ENCODE measurements at places on chromosomes 1 and 21.

DNA sequence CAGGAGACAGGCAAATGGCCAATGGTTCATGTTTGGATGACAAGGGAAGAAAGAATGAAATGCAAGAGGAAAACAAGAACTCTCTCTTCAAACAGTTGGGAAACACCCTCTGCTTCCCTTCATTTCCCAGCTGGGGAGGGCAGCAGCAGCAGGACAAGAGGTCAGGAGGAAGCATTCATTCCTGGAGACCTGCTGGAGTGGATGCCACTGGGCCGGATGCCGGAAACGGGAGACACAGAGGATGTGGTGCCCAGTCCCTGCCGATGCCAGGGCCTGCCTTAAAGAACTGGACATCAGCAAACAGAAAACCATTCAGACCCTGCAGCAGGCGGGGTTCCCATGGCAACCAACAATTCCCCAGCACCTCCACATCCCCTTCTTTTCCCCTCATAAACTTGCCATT is 102.3 kb upstream of the ZNF648 start:
- no peak for DNase-seq

DNA sequence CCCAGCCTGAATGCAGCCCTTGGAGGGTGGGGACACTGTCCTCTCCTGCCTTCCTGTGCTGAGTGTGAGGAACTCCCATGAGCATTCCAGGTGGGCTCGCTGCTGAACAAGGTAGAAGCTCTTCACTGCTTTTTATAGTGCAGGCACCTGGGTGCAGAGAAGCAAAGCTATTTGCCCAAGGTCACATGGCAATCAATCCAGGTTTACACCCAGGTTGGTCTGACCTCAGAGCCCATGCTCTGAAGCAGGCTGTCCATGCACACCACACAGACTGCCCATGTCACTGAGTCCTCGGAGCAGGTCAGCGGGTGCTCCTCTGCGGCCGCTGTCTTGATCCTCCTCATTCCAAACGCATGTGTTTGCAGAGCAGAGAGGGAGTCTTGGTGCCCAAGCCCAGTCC is 323.4 kb upstream of the VAMP3 start:
- DNase-seq = no peak

- DNase-seq = no peak
Observed at GRCh38 chr1:112544011-112544688, 35.4 kb downstream of the WNT2B start.

DNA sequence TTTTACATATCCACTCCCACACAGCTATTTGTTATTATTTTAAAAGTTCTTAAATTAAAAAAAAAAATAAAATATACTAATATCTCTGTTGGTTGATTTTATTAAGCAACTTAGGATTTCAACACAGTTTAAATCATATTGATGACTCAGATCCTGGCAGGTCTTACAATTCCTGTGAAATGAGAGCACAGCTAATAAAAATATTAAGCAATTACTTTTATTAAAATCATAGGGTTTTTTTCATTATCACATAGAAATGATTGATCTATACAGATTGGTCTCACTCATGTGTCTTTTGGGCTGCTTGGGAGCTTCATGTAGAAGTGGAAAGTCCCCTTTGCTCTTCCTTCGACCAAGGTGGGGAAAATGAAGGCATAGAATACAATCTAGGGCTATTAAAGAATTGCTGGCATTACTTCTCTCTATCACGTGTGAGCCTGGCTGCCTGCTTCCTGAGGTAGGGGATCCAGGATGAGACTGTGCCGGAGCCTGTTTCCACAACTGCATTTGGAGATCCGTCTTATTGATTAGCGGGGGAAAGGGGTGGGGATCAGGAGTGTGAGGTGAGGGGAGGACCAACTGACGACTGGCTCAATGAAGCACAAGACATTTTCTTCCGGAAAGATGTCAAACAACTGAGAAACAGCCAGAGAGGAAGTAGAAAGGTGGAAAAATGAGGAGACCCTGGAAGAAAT is 858.0 kb downstream of the USP25 start:
- no peak for DNase-seq

- DNase-seq = no peak
Observed at GRCh38 chr1:96520579-96520947, 201.0 kb upstream of the PTBP2 start.

DNA sequence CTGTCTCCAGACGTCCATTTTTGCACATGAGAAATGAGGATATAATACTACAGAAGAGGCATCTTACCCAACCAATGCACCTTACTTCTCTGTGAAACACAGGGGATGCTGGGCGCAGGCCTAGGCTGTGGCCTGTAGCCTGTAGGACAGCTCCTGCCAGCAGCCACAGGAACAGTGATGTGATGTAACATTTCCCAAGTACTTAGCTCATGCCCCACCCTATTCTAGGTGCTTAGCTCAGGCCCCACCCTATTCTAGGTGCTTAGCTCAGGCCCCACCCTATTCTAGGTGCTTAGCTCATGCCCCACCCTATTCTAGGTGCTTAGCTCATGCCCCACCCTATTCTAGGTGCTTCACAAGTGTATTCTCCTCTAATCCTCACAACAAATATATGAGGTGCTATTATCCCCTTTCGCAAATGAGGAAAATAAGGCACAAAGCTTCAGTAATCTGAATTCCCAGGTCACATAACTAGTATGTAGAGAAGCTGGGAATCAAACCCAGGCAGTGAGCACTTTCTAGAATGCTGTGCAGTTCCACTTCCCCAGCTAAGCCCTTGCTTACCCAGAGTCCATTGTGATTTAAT is 4.6 kb upstream of the NAXE start:
- no peak for DNase-seq

DNA sequence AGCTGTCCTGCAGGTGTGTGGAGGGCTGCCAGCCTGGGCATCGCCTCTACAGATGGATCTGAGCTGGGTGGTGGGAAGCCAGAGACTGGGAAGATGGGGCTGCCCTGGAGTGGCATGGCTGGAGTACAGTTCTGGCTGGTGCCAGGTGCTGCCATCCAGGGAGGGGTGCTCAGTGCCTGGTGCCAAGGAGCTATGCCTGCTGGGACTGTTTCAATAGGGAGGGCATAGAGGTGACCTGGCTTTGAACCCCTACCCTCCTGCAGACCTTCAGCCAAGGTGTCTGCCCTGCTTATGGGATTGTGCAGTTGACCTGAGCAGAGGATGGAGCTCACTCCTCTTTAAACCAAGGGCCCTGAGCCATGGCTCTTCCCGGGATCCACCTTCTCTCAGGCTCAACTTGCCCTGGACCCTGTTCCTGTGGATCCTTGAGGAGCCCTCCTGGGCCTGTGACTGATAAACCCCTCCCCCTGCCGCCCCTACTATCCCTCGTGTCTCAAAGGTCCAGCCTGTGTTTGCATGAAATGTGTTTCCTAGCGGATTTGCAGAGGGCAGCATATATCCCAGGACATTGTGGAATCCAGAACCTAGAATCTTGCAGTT is 48.7 kb downstream of the PTPRU start:
- DNase-seq = no peak

DNA sequence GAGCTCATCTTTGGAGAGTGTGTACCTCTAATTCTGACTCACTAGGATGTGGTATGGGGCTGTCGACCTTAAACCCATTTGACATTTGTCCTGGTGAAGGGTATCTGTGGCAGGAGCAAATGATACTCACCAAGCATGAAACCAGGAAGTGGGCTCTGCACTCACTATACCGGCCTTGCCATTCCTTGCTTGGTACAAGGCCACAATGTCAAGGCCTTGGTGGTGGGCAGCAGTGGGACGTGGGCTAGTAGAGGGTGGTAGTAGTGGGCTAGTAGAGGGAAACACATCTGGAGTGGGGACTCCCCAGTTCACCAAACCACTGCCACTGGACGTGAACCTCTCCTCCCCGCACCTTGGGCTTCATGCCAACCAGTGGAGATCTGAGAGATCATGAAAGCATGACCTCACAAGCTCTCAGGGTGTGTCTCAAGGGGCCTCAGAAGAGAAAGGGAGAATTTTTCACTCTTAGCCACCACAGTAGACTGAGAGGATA is 11.5 kb downstream of the TNFSF4 start:
- DNase-seq = no peak

GRCh38 chr1:199338760-199339159 is 688.8 kb upstream of the NR5A2 start:
- no peak for DNase-seq

DNA sequence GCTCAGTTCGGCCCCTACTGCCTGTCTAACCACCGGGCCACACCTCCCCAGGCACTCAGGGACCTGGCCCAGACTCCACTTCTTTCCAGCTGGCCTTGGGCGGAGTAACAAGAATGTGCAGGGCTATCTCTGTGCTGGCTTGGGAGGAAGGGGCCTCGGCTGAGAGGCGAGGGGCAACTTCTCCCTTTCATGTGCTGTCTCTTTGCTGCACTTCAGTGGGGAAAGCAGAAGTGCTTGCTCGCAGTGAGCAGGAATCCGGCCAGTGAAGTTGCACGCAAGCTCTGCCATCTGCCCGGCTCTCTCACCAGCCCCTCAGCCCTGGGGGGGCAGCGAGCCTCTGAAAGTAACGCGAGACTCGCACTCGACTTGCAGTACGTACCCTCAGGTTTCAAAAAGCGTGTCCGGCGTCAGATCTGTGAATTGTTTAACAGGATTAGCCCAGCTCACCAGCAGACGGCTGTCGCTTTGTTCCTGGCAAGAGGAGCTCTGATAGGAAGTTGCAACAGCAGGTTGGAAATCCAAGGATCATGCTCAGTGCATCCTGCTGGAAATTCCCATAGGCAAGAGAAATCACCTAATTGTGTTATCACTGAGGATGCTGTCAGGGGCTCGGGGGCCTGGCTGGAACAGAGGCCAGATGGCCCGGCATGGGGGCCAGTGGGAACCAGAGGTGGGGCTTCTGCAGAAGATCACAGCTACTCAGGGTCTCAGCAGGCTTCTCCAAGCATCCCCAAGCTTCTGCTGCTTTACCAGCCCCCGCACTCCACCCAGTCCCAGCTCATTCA is 221.1 kb downstream of the NPHP4 start:
- no peak for DNase-seq

DNA sequence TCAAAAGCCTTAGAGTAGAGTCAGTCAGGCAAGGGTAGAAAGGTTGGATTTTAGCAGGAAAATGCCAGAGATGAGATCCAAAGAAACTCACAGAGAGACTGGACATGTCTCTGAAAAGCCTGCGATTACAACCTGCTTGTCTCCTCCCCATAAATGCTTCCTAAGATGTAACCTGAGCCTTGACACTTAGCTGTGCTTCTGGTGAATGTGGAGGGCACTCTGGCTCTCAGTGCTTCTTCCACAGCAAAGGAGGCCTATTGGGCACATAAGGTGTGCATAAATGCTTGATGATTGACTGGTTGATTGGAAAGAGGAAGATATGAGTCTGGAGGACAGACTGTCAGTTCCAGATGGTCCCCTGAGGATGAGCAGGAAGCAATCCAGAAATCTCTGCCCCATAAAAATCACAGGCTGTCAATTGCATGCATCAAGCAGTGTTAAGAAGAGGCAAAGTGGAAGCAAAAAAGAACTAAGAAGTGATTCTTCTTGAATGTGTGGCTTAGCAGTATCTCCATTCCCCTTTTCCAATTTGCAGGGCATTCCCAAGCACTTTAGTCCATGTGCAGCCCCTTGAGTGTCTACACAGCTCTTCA is 236.2 kb upstream of the RRP15 start:
- no peak for DNase-seq

DNA sequence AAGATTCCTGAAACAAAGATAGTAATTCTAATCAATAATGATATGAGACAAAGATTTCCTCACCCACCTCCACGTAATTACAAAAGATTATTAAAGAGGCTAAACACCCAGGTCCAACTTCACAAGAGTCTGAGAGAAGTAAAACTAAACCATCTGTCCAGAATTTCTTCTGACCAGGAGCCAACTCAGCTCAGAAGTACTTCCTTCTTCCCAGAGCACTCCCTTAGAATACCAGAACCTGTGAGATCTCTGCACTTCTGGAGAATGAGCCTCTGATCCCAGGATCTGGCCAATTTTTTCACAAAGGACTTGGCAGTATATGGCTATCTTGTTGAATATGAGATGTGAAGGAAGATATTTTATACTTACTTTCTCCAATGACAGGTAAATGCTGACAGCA is 120.6 kb upstream of the PALMD start:
- no peak for DNase-seq

DNA sequence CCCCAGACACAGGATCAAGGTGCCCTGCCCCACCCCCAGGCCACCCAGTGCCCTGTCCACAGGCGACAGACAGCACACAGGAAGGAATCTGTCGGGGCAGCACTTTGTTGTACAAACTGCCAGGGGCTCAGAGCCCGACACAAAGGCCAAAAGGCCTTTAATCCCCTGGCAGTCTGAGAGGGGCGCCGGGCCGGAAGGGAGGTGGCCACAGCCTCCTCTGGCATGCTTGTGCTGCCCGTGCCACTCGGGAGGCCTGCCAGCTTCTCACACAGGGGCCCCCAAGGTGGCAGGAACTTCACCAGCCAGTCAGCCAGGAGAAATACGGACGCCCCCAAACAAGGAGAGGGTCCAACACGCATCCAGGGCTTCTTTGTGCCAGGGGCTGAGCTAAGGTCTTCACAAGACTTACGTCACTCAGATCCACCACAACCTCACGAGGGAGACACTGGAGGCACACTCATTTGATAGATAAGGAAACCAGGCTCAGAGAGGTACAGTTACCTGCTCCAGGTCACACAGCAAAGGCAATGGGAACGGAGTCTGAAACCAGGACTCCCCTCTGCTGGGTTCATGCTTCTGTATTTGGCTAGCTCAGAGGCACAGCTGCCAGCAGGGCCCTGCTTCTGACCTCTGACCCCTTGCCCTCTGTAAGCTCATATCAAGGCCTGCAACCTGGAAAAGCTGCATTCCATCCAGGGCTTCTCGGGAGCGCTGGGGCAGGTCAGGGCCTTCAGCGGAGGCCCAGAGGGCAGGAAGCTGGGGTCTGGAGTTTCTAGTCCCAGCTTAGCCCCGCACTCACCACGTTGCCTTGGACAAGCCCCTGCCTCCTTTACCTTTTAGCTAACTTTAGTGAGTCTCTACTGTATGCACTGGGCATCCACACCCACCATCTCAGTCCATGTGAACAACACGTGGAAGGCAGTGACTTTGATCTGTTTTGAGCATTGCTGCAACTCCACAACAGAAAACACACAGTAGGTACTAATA is 34.8 kb downstream of the HSPG2 start:
- DNase-seq = no peak

DNA sequence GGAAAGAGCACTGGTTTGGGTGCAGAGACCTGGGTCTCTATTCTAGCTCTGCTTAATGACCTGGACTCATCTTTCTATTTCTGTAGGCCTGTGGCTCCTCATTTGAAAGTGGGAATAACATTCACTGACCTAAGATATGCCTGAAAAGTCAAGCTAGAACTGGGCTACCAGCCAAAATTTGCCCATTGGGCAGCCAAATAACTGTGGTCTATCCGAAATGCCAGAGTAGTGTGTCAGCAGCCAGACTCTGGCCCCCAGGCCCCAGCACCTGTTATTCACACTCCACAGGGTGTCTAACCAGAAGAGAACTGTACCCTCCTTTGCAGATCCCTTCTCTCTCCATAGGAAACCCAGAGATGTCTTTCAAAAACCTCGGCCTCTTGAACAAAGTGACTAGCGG is 12.6 kb downstream of the DAB1 start:
- no peak for DNase-seq

GRCh38 chr1:91817211-91817905 is 68.6 kb downstream of the TGFBR3 start:
- no peak for DNase-seq

- DNase-seq = no peak
Observed at GRCh38 chr1:232797856-232798510, 7.2 kb upstream of the MAP10 start.

GRCh38 chr21:43921979-43922945 is 57.2 kb downstream of the AGPAT3 start:
- DNase-seq = peak; percentile 85

Measured in activated CD4-positive, alpha-beta T cell treated with anti-CD3 and anti-CD28 coated beads for 4 hours (primary cell).